Stimulated activated CD4-positive, alpha-beta T cell treated with anti-CD3 and anti-CD28 coated beads, Interleukin-15, amount 100 ng/mL, for 24 hours (primary cell): ENCODE measurements at places on chromosomes 1 and 21.

DNA sequence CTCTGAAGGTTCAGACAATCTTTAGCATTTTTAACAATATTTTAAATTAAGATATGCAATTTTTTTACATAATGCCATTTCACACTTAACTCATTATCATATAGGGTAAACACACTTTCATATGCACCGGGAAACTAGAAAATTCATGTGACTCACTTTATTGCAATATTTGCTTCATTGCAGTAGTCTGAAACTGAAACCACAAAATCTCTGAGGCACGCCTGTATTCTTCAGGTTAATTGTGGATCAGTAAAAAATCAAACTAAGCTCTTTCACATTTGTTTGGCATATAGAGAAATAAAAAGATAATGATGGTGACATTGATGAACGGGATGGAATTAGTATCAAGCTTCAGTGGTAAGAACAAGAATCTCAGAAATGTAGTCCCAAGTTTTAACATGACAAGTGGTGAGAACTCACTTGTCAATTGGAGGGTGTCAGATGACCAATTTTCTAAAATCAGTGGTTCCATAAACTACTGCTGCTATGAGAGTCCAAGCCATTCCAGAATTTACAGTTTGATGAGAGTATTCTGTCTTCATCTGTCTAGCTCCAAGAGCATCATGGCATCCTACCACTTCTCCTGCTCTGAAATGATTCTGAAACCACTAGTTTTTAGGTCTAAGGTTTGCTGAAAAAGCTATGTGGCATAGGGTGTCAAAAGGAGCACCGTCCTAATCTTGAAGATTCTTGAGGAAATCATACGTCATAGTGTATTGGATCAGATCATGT is 281.0 kb downstream of the PTPRC start:
- DNase-seq, result no peak

GRCh38 chr1:46166521-46167462 is 8.1 kb upstream of the TSPAN1 start:
- peak; percentile 58 for DNase-seq

DNA sequence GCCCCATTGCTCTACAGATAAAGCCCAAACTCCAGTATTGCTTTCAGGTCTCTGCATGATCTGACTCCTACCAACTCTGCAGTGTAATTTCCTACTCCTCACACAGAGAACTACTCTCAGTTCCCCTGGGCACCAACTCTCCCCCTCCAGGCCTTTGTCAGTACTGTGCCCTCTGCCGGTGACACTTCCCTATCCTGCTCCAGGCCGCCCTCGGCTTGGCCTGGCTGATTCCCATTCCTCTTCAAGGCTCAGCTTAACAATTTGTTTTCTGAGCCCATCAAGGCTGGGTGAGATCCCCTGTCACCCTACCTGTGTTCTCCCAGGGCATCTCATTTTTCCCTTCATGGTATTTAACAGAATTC is 2.6 kb downstream of the SLAMF8 start:
- DNase-seq, result no peak

- DNase-seq, result no peak
These were observed 485.7 kb upstream of the BRINP3 start for GRCh38 chr1:190963321-190963720.

- peak; percentile 64 for DNase-seq
These were observed 102.2 kb downstream of the CASZ1 start for GRCh38 chr1:10694274-10694632.

DNA sequence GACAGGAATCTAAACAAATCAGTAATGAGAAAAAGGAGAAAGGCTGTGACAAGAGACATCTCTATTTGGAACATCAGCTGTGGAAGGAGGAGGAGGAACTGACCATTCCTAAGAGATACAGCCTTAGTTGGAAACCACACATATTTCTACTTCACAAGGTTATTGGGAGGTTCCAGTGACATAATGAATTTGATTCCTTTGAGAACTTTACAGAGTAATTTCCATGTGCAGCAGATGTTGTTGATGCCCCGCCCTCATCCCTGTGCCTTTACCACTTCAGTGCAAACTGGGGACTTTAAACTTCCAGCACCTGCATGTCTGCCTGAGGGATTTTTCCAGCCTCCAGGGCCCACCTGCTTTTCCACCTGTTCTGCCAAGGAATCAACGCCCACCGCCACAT is 9.3 kb upstream of the ST6GALNAC5 start:
- no peak for DNase-seq

- no peak for DNase-seq
These were observed 2.5 kb downstream of the PDZK1IP1 start for GRCh38 chr1:47187231-47187925.

- DNase-seq, result no peak
These were observed 21.0 kb downstream of the RSPH1 start for GRCh38 chr21:42475036-42475435.

DNA sequence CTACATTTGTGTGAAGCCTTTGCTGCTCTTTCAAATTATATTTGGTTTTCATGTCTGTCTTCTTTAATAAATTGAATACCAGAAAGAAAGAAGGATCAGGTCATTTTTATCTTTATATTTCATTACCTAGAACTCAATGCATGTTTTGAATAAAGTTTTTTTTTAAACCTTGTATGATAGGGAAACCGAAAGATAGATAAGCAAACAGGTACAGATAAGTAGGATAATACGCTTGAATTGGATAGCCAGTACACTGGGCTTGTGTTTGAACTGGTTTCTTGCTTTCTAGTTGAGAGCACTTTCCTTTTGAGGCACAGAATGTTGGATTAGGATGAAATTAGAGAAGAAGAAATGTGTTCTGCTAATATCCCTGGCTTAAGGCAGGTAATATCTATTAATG is 46.9 kb downstream of the PKN2 start:
- DNase-seq, result no peak

- no peak for DNase-seq
These were observed 132.2 kb downstream of the CASZ1 start for GRCh38 chr1:10664251-10664650.

GRCh38 chr1:233859446-233859845 is 45.0 kb upstream of the SLC35F3 start:
- no peak for DNase-seq

DNA sequence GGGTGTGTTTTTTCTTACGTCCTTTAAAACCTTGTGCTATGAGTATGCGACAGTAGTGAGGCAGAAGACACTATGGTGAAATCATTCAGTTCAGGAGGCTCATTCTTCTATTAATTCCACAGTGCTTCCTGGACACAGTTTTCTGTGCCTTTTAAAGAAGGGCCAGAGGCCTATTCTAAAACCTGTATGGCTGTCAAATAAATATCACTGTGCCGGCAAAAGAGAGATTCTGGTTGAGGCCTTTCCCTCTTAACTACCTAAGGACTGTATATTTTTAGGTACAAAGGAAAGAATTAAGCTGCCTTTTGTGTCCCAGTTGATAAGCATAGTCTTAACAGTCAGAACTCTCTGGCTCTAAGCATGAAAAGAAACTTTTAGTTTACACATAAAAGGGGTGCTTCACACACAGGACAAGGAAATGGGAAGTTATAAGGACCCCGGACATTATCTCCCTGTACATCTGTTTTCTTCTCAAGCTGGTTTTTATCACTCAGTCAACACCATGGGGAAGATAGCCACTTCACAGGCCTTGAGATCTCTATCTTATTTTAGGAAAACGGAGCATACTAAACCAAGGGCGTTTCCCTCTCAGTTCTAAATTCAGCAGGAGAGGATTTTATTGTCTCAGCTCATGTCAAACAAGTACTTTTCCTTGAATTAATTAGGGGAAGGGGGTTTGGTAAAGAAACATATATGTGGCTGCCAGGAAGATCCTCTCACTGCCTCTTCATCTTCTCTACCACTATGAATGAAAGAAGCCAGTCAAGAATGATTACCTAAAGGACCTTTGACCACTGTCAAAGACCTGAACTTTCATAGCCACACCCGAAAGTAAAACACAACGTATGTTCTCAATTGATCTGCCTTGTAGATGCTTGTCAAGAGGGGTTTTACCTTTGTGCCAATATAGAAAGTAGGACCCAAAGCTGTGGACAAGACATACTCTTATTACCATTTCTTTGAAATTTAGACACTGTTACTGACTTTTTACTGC is 71.4 kb upstream of the HSPA13 start:
- DNase-seq, result no peak

DNA sequence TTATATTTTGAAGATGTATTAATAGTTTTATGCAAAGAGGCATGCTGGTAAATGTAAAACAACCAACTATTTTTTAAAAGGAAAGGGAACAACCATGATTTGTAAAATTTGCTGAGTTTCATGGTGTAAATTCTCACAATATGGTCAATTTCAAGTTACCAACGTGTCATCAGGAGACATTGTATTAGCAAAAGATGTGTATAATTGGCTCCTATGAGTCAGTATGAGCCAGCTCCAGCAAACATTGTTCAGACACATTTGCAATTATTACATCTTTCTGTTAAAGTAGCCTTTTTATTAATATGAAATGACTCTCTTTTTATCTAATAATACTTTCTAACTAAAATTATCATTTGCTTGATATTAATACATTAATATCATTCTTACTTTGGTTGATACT is 15.3 kb downstream of the CFH start:
- no peak for DNase-seq

DNA sequence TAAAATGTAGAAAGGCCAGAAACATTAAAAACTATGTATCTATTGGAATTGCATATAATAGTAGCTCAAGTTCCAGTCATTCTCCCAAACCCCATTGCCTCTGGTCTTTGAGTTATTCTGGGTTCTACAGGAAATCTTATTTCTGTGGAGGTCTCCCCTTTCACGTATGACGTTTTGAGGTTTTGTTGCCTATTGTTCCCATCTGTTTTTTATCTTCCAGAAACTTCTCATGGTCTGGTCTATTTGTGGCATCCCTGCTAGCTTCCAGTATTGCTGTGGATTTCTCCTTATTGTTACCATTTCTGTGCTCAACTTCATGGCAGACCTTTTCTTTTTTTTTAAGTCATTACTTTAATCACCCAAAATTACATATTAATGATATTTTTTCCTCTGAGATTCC is 43.3 kb downstream of the DTL start:
- no peak for DNase-seq

DNA sequence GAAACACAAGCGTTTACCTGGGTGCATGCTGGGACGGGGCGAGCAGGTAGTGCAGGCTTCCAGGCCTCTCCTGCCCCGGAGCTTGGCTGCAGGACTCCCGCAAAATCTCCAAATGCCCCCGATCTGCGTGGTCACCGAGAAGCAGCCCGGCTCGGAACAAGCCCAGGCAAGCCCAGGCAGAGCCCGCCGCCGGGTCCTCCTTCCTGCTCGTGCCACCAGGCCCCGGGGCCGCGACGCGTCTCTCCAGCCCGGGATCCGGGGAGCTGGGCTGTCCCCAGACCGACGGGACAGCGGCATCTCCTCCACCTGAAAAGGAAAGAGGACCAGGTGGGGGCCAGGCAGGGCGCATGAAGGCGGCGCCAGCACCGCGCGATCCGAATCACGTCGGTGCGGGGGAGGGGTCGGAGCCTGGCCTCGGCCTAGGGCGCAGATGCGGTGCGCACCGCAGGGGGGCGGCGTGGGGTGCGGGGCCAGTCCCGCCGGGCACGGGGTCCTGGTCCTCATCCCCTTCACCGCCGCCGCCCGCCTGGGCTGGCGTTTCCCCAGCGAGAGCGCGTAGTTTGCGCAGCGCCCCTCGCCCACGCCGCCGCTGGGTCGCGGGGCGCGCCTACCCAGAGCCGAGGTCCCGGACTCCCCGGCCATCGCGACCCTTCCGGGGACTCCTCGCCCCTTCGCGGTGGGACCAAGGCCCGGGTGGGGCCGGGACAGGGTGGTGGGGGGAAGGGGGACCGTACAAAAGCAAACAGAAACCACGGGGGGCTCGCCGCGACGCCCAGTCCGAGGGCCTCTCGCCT is 52.4 kb upstream of the H6PD start:
- peak; percentile 43 for DNase-seq

DNA sequence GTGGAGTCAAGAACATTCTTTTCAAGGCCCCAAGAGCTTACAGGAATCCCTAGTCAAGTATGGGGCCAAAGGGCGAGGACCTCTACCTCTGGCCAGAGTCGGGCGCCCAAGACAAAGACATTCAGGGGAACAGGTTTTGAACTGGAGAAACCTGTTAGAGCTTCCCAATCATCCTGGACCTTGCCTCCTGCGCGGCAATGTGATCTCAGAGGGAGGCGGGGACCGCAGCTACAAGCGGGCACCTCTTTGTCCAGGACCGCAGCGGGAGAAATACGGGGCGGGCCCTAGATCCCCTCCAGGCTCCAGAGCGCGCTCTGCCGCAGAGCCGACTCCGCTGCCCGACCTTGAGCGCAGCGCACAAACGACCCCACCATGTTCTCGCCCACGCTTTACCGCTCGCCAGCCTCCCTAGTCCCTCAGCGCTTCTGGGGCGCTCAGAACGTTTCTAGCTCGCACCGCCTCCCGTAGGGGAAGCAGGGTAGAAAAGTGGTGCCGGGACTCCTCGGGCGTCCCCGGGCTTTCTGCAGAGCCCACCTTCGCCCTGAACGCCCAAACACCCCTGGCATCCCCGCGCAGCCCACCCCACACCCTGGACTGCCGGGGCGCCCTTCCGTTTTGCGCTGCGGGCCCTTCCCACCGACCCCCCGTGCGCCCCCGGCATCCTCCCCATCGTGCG is 28.1 kb downstream of the RABIF start:
- DNase-seq, result peak; percentile 55

GRCh38 chr1:229149435-229149834 is 121.5 kb upstream of the RAB4A start:
- DNase-seq, result no peak

DNA sequence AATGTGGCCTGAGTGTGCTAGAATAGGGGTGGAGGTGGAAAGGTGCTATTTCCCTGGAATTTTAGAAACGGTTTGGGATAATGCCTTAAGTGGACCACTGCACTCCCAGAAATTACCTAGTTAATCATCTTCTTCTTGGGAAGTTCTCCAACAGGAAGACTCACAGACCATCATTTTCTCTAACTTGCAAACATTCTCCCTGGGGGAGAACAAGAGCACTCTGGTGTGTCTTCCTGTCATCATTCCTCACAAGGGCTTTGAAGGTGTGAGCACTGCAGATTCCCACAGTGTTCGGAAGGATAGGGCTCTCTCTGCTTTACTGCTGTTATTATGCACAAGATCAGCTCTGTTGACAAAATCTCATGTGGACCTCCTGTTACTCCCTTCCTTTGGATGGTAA is 54.9 kb upstream of the TSPAN2 start:
- DNase-seq, result no peak

- DNase-seq, result no peak
These were observed 187.7 kb downstream of the TNFSF18 start for GRCh38 chr1:172863031-172863430.

- DNase-seq, result no peak
These were observed 6.9 kb upstream of the SLC35D1 start for GRCh38 chr1:67060811-67061218.

DNA sequence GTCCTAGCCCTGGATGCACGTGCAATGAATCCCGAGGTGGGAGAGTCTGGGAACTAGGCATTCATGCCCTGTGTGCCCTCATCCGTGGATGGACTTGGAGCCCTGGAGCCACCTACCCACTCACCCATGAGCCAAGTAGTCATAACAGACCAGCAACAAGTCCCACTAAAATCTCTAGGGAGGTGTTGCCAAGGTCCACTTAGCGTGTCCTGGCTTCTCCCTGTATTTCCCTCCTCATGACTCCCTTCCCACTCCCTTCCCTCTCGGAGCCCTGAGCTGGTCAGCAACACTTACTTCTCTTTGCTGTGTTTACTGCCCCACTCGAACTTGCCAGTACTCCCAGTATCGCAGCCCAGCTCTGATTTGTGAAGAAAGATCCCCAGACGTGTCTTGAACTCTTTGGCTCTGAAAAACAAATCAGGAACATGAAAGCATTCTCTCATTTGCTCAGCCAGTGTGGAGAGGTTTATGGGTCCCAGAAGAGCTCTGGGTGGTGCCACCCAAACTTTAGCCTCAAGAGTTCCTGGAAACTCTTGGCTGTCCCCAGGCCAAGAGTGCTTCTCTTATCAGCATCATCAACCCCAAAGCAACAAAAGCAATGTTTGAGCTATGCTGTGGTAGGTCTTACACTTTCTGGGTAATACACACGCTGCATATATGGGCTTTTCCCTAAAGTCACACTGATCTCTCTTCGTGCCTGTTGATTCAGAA is 1.1 kb downstream of the RGS16 start:
- peak; percentile 31 for DNase-seq
